ENCODE measurements at places on chromosomes 5 and 9.

GRCh38 chr5:33184367-33184766, 256.4 kb upstream of the TARS1 start:
- H3K4me1 ChIP-seq, result no peaks in the 10 kb centered on the region
- H3K36me3 ChIP-seq, result no peaks in the 10 kb centered on the region
- H3K27me3 ChIP-seq, result no peaks in the 10 kb centered on the region
- no peak overlapping the region for H3K4me3 ChIP-seq
- no peak overlapping the region for H3K27ac ChIP-seq
- no peak for DNase-seq

- DNase-seq, result no peak
- H3K4me1 ChIP-seq, result no peaks in the 10 kb centered on the region
- H3K27ac ChIP-seq, result no peak overlapping the region
- H3K27me3 ChIP-seq, result no peaks in the 10 kb centered on the region
These were observed 36.1 kb downstream of the DAP start for GRCh38 chr5:10724781-10725507.

DNA sequence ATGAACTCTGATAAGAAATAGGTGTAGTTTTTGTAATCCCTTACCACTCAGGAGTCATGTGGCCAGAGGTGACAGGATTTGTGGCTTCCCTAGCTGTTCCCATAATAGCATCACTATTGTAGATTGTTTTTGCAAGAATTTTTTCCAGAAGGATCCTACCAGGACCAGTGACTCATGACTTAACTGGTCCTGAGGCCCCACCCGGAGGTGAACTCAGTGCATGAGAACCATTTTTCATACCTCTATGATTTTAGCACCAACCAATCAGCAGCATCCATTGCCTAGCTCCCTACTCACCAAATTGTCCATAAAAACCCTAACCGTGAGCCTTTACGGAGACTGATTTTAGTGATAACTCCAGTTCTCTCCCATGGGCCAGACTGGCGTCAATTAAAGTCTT, 484.8 kb downstream of the PSAT1 start:
- DNase-seq, result no peak
- no peaks in the 10 kb centered on the region for H3K36me3 ChIP-seq
- no peak overlapping the region for H3K4me3 ChIP-seq
- no peaks in the 10 kb centered on the region for H3K4me1 ChIP-seq

GRCh38 chr5:138468966-138469539, 3.8 kb downstream of the EGR1 start:
- H3K4me3 ChIP-seq, result no peak overlapping the region
- H3K4me1 ChIP-seq, result peaks cover 32% of the 10 kb centered on the region
- H3K36me3 ChIP-seq, result peaks cover 12% of the 10 kb centered on the region
- DNase-seq, result no peak
- H3K27me3 ChIP-seq, result peaks cover 28% of the 10 kb centered on the region
- no peak overlapping the region for H3K27ac ChIP-seq

GRCh38 chr9:134779640-134780039, 101.0 kb upstream of the FCN2 start:
- no peak overlapping the region for H3K27ac ChIP-seq
- no peaks in the 10 kb centered on the region for H3K4me1 ChIP-seq
- H3K27me3 ChIP-seq, result no peaks in the 10 kb centered on the region
- no peaks in the 10 kb centered on the region for H3K36me3 ChIP-seq
- no peak for DNase-seq
- H3K4me3 ChIP-seq, result no peak overlapping the region

DNA sequence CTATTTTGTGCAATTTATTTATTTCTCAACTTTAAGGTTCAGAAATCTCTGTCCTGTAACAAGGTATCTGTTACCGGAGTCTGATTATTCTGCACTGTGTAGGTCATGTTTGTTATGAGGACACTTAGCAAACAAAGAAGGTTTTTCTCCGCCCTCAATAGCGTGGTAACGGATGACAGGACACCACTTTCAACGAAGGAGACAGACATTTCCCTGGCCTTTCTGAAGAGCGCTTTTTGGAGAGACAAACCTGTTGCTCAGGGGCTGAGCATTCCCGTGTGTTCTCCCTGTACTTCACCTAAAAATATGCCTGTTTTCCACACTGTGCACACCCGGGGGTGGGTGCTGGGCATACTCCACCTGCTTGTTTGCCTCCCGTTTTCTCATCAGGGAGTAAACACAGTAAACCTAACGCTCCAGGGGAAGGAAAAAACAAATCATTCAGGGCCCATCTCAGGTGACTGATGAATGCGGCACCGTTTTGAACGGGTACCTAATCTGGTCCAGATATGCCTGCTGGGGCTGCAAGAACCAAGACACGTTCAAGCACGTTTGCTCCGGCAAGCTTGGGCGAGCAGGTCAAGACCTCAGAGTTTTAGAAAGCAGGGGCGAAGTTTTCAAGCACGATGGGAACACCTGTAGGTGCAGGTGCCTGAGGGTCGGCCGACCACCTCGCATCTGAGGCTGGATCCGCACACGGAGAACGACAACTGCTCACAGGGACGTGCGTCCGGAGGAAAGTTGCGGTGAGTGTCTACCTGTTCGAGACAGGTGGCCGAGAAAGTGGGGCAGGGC, 859 bp downstream of the RETREG1 start:
- H3K27ac ChIP-seq, result peak overlapping the region; percentile 94
- H3K36me3 ChIP-seq, result no peaks in the 10 kb centered on the region
- peak overlapping the region; percentile 58 for H3K4me3 ChIP-seq
- no peaks in the 10 kb centered on the region for H3K27me3 ChIP-seq
- DNase-seq, result peak; percentile 26

DNA sequence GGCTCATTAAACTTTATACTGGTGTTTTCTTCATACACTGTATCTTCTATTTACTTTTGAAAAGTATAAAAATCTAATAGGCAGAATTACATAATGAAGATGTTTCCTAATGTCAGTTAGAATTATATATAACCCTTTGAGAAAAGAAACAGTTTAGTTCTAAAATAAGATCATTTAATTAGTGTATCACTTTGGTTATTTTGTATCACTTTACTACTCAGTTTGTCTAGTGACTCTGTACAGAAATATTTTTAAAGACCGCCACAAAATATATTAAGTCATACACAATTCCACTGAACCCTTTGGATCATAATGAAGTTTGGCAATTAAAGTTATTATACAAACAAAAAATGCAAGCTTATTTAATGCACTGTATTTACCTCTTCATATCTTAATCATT, 15.0 kb downstream of the RFX3 start:
- no peak for DNase-seq
- H3K4me3 ChIP-seq, result no peak overlapping the region
- H3K4me1 ChIP-seq, result no peaks in the 10 kb centered on the region
- no peak overlapping the region for H3K27ac ChIP-seq
- H3K36me3 ChIP-seq, result no peaks in the 10 kb centered on the region
- no peaks in the 10 kb centered on the region for H3K27me3 ChIP-seq

DNA sequence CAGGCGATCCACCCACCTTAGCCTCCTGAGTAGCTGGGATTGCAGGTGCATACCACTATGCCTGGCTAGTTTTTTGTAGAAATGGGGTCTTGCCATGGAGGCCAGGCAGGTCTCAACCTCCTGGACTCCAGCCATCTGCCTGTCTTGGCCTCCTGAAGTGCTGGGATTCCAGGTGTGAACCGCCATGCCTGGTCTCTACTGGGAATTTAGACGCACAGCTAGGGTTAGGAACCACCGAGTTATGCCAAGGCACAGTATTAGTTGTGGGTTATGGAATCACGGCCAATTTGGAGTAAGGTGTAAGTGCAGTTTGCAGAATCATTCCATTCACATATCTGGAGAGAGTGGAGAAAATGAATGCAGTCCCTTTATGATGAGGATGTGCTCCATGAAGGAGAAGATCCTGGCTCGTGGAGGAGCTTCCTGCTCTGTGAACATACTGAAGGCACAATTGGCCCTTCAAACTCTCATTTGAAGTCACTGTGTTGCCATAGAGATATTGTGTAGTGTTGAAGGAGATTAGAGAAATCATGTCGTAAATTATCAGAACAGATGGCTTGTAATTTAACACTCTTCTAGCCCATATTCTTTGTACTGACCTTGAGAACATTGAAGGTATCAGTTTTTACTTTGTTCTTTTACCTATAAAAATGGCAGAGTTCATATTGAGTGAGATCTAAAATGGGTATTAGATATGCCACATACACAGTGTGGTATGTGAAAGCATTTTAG, 18.8 kb downstream of the TRIO start:
- H3K27ac ChIP-seq, result no peak overlapping the region
- no peaks in the 10 kb centered on the region for H3K4me1 ChIP-seq
- no peak overlapping the region for H3K4me3 ChIP-seq
- no peaks in the 10 kb centered on the region for H3K36me3 ChIP-seq
- no peak for DNase-seq
- H3K27me3 ChIP-seq, result no peaks in the 10 kb centered on the region

Data from thymus (tissue), 14 donors.